ENCODE measurements at places on chromosomes 3 and 15.

GRCh38 chr3:16320711-16321110 is 55.7 kb downstream of the OXNAD1 start:
- DNase-seq: no peak

- DNase-seq: no peak
Measured at GRCh38 chr15:38075466-38075865, 141.0 kb downstream of the TMCO5A start.

DNA sequence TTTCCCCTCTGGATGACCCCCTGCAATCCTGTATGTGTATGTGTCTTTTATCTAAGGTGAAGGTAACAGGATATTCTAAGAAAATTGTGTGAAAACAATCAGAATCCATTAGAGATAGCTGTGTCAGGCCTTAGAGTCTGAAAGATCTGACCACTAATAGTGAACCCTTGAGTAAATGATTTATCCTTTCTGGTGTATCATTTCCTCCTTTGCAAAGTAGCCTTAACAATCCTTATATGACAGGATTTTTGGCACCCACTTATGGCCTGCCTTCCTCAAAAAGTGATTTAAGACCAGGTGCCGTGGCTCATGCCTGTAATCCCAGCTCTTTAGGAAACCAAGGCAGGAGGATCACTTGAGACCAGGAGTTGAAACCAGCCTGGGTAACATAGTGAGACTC is 110.2 kb downstream of the RBPMS2 start:
- DNase-seq: no peak

GRCh38 chr3:13217736-13218540 is 144.7 kb upstream of the IQSEC1 start:
- DNase-seq: no peak

- DNase-seq: no peak
Measured at GRCh38 chr3:39143051-39143885, 10.1 kb downstream of the CSRNP1 start.

- DNase-seq: no peak
Measured at GRCh38 chr3:15409239-15409638, 18.1 kb downstream of the METTL6 start.
